ENCODE measurements at places on chromosomes 2 and 18.

- no peak for DNase-seq
These were observed 67.8 kb downstream of the PSMG2 start for GRCh38 chr18:12770469-12771219.

DNA sequence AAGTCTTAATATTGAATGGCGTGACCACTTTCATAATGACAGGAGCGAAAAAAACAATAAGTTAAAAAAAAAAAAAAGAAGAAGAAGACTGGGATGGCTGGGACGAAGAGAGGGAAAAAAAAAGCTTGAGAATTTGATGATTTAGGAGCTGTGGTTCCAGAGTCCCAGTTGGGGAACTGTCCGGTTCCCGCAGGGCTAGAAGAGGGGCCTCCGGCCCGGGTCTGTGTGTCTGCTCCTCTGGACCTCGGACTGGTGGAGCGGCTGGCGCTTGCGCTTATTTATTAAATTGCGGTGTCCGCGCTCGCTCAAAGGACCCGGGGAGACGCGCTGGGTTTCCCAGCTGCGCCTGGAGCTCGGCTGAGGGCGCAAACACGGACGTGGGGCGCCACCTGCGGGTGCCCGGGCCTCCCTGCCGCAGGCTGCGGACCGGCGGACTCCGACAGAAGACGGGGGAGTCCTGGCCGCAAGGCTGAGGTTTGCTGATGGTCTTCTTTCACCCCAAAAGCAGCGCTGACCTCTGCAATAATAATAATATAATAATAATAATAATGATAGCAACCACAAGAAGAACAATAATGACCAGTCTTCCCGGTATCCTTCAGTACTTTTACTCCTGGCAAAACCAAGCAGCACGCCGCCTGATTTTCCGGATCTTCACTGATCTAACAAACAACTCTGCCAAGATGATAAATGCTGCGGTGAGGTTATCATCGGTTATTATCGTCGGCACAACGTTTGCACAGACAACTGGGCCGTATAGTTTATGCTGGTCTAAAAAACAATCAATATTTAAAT, at the start of gene CBLN2:
CBLN2 (minus strand) TSS at position 251 of the 795 bp plus-strand sequence. CDS start 2,182 bp downstream, outside the sequence.
- DNase-seq = peak; percentile 73

GRCh38 chr2:30398084-30398873, 48.8 kb upstream of the LCLAT1 start:
- no peak for DNase-seq

DNA sequence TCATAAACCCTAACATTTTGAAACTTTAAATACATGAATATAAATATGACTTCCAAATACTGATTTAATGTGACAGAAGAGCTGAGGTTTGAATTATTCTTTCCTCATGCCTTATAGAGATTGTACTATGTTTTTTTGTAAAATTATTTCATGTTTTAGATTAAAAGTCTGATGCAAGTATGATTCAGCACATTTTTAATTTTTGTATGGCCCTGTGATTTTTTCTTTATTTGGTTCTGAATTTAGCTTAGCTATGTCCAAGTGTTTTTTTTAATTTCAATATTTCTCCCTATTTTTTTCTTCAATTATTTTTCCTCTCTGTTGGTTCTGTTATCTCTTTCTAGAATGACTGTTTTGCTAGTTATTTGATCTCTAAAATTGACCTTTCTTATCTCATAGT, 552.1 kb downstream of the XIRP2 start:
- DNase-seq = no peak

- peak; percentile 27 for DNase-seq
These were observed 76.5 kb downstream of the CYBRD1 start for GRCh38 chr2:171598713-171599319.

DNA sequence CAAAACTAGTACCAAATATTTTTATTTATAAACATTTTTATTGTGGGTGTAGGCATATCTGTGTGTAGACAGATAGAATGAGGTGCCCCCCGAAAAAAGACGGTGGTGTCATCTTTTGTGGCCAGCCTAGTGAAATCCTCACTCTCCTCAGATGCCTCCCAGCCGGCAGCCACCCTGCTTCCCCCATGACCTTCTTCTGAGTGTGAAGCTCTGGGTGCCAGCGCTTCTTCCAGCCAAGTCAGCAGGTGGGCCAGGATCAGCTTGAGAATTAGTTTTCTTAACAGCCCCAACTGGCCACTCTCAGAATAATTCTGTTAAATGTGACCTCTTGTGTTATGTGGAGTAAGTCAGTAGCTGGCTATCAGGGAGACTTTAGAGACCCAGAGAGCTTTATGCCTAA, 229.6 kb upstream of the FOSL2 start:
- no peak for DNase-seq

GRCh38 chr2:156540706-156541105, 104.5 kb downstream of the GPD2 start:
- DNase-seq = no peak

DNA sequence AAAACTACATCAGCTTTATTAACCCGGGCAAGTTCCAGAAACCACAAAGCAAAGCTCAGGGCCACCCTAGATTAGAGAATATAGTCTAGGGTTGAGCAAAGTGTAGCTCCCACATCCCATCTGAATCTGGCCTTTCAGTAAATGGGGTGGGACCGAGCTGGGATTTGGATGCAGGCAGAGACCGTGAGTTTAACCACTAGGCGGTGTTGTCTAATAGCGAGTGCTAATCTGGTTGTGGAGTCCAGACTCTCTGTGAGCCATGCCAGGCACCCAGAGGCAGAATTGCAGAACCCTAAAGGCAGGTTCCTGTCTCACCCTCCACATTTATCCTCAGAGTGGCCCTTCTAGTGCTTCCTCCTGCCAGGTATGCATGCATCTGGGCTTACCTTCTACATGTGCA, 435.9 kb downstream of the TSN start:
- no peak for DNase-seq

GRCh38 chr2:205889114-205889513, 196.9 kb downstream of the INO80D start:
- DNase-seq = no peak

DNA sequence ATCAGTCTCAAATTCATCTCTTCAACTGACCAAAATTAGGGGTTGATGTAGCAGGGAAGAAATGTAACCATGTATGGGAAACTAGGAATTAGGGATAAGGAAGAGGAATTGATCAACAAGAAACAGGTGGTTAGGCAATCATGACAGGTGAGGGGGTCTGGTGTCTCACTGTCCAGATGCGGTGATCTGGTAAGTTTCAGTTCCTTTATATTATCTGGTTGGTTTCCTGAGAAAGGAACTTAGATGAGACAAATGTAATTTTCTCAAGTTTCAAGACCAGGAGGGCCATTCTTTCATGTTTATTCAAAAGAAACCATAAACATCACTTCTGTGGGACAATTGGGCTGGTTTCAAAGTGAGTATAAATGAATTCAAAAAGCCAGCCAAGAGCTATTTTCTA, 306.2 kb upstream of the KCNJ3 start:
- DNase-seq = no peak

- DNase-seq = no peak
These were observed 40.2 kb downstream of the MYOM1 start for GRCh38 chr18:3179430-3180089.

DNA sequence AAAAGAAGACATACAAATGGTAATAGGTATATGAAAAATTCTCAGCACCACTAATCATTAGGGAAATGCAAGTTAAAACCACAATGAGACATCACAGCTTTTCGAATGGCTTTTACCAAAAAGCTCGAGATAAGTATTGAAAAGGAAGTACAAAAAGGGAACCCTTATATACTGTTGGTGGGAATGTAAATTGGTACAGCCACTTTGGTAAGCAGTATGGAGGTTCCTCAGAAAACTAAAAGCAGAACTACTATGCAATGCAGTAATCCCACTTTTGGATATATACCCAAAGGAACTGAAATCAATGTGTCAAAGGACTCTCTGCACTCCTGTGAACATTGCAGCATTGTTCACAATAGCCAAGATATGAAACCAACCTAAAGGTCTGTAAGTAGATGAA, 107.5 kb upstream of the SPATS2L start:
- no peak for DNase-seq

- no peak for DNase-seq
These were observed 126.6 kb downstream of the TMEM131 start for GRCh38 chr2:97868986-97869721.

DNA sequence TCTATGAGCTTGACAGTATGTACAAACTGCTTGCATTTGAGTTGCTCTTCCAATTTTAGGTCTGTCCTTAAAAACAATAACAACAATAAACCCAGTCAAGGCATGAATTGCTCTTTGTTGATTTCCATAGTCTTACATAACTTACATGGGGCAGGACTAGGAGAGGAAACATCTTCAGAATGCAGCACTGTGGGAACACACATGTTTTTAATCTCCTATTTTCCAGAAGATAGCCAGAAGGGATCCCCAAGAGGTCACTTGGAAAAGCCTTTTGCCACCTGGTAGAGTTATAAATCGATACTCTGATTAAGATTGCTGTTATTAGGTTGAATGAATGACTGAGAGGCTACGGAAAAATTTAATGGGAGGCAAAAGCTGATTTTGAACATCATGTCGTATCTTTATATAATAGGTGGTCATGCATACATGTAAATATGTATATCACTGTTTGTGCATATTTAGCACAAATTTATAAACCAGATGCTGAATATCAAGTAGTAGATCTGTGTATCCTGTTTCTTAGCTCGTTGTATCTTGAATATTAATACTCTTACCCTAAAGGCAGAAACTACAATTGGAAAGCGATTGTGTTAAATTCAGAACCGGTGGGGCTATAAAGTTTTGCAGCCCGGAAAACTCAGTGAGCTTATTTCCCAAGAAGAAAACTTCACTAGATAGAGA, 479.4 kb upstream of the TCF4 start:
- no peak for DNase-seq

GRCh38 chr2:192026059-192026824, 168.5 kb downstream of the TMEFF2 start:
- DNase-seq = no peak

DNA sequence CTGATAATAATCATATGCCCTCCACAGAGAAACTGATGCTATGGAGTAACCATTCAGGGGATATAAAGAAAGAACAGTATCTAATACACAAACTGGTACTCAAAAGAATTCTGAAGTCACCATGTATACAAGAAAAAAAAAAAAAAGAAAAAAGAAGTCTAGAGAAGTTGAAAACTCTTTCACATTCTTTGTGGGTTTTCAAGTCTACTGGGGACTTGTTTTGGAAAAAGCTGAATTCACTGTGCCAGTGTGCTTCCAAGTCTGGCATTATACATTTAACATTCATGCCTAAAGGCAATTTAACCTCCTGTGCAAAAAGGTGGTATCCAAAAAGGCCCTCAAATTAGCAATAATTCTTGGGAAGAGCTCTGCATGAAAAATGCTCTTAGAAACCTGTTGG, 94.8 kb upstream of the ITGB6 start:
- DNase-seq = no peak

DNA sequence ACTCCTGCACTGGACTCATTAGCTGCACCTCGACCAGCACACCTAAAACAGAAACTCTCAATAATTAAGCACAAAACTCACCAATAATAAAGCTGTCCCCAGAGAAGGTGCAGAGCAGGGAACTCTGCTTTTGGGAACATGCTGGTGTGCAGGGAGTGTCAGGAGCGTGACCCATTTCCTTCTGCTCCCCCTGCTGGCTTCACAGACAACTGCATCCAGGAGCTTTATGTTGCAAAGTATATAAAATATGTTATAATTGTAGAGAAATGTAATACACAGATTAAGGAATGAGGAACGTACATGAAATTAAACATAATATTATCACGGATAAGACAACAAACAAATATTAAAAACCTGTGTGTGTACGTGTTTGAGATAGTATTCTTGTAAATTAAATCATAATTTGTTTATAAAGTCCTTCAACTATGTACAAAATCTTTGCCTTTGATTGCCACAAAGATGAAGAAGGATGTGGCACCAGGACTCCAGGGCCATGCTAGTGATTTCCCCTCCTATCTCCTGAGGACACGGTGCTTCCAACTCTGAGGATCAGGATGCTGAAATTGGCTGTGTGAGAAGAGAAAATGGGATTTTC, 68.6 kb upstream of the MAL start:
- DNase-seq = no peak

DNA sequence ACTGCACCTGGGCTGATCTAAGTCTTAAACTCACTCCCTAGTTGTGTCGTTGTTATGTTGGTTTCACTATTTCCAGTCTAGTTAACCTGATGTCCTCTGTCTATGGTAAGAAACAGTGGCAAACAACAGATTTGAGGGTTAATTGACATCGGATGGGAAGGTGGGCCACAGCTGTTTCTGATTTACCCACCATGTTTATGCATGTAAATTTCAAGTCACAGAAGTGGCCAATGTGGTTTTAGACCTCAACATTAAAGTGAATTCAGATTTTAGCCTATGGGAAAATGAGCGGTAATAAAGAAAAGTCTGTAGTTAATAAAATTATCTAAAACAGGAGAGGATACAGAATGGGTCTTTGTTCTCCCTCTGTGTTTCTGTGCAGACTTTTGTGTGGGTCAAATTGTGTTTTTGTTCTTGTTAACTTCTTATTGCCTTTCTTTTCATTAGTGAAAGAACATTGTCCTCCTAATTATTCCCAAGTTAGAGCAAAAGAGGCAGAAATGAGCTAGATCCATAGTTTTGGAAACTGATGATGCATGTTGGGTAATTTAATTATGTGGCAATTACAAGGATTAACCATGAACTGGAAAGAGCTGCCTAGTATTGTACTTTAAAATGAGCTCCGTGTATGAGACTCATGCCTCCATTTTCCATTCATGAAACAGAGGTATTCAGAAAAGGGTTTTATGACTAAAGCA, 83.2 kb downstream of the LAMA3 start:
- DNase-seq = no peak

DNA sequence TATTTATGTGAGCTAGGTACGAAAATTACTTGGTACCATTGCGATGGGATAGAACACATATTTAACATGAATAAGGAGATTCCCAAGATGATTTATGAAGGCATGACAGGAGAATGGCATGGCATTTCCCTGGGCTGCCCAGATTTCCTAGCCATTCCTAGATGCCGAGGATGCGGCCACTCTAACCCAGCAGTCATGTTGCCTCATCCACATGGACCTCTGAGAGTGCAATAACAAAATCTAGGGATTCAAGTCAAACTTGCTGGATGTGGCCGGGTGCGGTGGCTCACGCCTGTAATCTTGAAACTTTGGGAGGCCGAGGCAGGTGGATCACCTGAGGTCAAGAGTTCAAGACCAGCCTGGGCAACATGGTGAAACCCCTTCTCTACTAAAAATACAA, 110.8 kb upstream of the ARL4C start:
- no peak for DNase-seq

DNA sequence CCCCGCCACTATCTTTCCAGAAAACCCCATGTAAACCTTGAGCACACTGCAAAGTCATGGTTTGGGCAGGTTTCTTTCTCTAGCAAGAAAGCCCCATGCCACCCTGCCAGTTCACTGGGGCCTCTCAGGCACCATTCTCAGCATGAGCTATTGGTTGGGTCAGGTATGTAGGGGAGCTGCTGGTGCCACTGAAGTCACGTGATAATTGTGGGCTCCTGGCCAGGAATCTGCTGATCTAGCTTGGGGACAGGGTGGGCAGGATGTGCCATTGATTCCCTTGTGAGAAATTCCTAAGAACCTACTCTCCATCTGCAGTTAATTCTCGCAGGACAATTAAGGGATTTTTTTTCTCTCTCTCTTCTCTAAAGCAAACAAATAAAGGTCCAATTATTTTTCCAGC, 26.5 kb upstream of the HNMT start:
- DNase-seq = no peak

GRCh38 chr2:159573846-159574606, 42.3 kb downstream of the BAZ2B start:
- DNase-seq = no peak

Measured in anterior cingulate cortex (tissue), 58 donors.